ENCODE measurements at places on chromosomes 5 and 9.
A peak's percentile ranks its signal among the peaks of the same experiment; 100 is the strongest.

- no peak for DNase-seq
Measured at GRCh38 chr5:175689147-175689991, 31.5 kb downstream of the HRH2 start.

DNA sequence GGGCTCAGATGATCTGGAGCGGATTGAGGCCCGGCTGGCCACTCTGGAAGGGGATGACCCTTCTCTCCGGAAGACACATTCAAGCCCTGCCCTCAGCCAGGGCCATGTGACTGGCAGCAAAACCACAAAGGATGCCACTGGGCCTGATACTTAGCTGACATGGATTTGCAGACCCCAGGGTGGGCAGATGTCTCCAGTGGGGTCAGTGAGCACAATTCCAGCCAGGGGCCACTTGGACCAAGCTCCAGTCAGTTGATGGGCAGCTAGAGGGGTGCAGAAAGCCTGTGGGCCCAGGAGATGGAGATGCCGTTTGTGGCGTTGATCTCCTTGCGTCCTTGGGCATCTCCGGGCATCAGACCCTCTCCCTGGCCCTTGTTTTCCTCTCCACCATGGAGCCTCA is 46.7 kb downstream of the PSD2 start:
- DNase-seq: no peak

DNA sequence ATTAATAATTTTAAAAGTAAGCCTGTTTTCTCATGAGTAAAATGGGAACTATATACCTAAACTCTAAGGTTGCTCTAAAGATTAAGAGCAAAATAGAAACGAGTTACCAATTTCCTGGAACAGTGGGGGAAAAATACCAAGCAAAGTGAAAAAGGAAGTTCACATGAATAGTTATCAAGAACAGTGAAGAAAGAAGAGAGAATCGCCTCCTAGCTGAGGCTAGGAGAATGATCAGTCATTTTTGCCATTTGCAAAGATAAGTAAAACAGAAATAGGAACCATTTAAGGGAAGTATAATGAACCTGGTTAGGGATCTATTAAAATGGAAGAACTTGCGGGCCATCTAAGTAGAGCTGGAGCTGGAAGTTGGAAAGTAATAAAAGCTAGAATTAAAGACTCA is 50.7 kb downstream of the P4HA2 start:
- no peak for DNase-seq

DNA sequence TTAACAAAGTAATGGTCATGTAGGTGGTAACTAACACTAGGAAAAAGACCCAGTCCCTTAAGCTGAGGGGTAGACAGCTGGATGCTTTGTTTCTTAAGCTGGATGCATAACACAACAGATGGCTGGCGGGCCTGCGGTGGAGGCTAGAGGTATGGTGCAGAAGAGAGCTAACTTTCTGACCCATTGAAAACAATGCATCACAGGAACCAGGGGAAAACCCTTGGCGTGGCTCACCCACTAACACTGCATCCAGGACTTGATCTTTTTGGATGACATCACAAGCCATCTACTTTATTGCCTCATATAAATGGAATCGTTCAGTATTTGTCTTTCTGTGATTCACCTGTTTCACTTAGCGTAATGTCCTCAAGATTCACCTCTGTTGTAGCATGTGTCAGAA is 138.7 kb downstream of the AUH start:
- DNase-seq: no peak

GRCh38 chr9:121059998-121060636 is 10.0 kb upstream of the C5 start:
- DNase-seq: peak; percentile 41

DNA sequence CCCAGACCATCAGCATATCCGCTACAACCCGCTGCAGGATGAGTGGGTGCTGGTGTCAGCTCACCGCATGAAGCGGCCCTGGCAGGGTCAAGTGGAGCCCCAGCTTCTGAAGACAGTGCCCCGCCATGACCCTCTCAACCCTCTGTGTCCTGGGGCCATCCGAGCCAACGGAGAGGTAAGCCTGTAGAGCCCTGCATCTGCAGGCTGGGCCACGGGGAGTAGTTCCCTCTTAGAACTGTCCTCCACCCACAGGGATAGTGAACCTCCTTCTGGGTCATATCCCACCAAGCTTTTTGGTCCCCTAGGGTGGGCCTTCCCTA is 569 bp downstream of the GALT start:
- DNase-seq: no peak

DNA sequence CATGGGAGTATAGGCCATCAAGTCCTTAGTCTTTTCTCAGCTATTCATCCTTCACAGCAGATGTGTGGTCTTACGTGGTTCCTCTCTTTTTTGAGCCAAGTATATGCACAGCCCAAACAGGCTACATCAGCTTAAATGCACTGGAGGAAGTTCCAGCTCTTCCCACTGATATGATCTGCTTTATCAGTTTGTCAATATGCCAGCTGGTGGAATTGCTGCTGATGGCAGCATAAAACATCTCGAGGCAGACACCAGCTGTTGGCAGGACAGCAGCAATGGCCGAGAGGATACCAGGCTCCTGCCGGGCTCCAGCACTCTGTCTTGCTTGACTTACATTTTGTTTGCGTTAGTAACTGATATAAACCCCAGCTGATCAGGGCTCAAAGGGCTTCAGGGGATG is 143.4 kb downstream of the TENT4A start:
- DNase-seq: no peak

DNA sequence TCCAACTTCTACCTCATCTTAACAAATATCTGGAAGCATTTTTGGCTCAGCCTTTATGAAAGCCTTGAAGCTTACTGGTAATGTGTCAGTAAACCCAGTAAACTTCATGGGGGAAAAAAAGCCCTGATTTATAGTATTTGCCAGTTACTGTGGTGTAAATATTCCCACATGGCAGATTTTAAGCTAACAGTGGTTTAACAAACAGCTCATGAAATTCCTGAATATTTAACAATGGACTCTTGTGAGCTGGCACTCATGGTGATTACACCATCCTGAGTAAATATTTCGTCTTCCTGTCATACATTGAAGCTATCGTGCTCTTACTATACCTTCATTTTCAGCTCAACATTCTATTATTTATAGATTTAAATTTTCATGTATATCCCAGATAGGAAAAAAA is 57.0 kb upstream of the ACOT12 start:
- no peak for DNase-seq

GRCh38 chr5:58932057-58932612 is 349.3 kb downstream of the RAB3C start:
- no peak for DNase-seq

- DNase-seq: no peak
Measured at GRCh38 chr9:92294297-92294676, 790 bp upstream of the IARS1 start.

- no peak for DNase-seq
Measured at GRCh38 chr5:150762211-150762610, 3.4 kb upstream of the DCTN4 start.

DNA sequence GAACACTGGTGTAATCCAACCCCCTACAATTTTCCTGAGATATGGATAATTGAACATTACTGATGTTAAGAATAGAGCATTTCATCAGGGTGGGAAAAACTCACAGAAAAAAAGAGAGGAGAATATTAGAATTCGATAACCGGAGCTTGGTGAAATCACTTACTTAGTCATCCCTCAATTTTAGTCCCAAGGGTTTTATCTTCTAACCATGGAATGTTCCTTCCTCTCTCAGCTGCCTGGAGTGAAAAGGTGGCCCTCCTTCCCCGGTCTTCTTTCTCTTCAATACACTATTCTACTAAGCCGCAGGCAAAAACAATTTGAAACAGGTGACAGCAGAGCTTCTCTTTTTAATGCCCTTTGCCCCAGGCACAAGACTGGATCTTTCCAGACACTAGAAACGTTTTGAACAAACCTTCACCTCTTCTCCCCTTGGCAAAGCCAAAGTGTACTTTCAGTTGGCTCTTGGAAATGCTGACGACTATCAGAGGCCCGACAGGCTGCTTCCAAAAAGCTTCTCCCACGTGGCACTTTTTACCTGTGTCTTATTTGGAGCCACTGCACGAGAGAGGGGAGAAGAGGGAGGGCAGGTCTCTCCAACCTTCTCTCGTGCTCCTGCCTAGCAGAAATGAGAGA is 543.9 kb downstream of the TLE1 start:
- no peak for DNase-seq

GRCh38 chr5:56356121-56356835 is 123.1 kb upstream of the ANKRD55 start:
- DNase-seq: no peak

DNA sequence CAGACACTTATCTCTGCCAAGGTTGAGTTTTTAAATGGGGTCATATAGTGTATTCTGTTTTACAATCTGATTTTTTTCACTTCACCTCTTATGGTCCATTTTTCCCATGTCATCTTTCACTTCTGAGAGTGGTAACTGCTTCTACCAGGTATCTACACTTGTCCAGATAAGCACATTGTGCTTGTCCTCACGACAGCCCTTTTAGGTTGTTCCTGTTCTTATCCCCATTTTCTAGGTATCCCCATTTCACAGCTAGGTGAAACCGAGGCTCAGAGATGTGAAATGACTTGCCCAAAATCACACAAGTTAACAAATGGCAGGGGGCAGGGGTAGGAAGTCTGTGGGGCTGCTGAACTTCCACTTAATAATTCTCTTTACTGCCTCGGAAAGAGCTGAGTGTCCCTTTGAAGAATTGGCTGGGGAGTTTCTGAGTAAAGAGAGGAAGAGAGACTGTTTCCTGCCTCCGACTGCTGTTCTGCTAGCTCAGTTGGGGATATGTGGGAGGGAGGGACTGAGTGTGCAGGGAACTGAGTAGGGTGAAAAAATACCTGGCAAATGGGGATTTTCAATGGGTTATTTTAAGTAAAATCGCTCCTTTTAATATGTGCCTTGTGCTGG is 255.4 kb downstream of the GRIA1 start:
- no peak for DNase-seq

GRCh38 chr9:136678034-136678433 is 9.2 kb downstream of the AGPAT2 start:
- no peak for DNase-seq

DNA sequence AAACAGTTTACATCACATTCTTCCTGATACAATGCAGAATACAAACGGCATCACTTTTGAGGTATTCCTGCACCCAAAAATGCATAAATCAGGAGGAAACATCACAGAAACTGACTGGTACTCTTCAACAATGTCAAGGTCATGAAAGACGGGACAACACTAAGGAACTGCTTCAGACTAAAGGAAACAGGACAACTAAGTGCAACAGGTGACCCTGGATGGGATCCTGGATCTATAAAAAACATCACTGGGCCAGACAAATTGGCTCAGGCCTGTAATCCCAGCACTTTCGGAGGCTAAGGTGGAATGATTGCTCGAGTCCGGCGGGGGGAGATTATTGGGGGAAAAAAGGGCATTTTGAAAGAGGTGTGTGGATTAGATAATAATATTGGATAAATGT is 22.6 kb downstream of the BTNL9 start:
- no peak for DNase-seq

DNA sequence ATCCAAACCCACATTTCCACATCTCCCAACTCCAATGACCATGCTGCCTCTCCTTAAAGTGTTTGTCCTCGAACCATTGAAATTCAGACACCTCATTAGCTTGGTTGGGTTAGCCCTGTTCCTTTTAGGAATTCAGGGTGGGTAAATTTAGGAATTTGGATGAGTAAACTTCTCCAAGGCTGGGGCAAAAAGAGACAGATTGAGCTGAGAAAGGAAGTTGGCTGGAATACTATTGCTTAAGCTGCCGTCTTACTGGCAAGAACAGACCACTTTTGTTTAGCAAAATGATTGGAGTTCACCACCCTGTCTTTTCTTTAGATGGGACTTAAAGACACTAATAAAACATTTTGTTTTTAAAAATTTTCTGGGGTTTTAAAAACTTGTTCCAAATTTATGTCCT is 143.6 kb upstream of the GDNF start:
- no peak for DNase-seq

DNA sequence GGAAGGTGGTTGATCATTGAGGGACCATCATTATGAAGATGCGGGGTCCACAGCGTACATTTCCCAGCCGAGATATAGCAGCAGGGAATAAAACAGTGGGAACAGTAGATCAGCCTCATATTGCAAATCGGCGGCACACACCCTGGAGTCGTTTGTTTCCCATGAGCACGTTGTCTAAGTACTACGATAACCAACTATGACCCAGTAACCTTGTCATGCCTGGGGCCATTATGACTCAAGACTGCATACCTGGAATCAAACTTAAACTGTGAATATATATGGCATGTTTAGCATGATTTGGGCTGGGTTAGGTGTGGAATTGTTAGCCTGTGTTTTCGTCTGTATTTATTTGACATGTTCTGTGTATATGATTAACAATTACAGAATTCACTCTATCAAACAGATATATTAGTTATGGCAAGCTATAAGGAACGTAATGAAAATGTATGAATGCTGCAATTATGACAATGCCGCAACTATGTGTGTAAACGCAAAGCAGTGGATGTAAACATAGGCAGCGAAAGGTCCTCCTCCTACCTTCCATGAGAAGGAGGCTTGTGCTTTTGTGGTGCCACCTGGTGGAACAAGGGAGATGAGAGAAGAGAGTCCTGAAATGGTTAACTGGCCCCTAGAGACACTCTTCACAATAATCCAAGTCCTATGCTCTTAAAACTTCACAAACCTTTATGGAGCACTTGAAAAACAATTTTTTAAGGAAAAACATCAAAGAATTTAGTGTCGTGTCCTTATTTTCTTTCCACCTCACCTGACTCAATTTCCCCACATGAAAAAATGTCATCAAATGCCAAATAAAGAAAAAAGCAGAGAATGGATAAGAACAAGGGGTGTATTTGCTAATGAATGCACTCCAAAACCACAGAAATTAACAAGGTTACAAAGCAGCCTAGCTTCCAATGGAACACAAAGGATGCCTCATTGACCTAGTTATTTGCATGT is 47.1 kb downstream of the SEMA5A start:
- no peak for DNase-seq

- no peak for DNase-seq
Measured at GRCh38 chr9:20340511-20340861, 281.8 kb downstream of the MLLT3 start.

GRCh38 chr9:131631306-131631705 is 86.0 kb downstream of the PRRT1B start:
- DNase-seq: no peak

DNA sequence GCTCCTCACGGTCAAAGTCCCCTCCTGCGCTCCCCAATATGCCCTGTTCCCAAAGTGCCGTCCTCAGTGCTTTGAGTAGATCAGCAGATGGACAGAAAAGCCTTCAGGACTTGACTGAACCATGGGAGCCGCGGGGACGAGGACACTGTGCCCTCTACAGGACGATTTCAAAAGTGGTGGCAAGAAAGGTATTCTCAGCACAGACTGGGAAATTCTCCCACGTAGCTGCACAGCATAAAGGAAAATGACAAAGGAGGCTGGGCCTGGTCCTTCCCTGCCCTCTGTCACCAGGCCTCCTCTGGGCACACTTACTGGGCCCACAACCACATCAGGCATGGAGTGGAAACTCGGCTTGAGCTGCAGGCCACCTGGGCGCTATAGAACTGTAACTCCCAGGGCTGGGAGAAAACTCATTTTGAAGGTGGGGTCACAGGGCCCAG is 16.7 kb upstream of the MTMR12 start:
- DNase-seq: peak; percentile 29

GRCh38 chr5:78985725-78986223 is 664 bp upstream of the ARSB start:
- peak; percentile 52 for DNase-seq

All from stimulated activated CD4-positive, alpha-beta T cell treated with anti-CD3 and anti-CD28 coated beads, Interleukin-12 subunit alpha, Interleukin-12 subunit beta, amount 100 ng/mL, for 48 hours (primary cell).